ENCODE measurements at places on chromosomes 2 and 18.
A peak's percentile ranks its signal among the peaks of the same experiment; 100 is the strongest.

DNA sequence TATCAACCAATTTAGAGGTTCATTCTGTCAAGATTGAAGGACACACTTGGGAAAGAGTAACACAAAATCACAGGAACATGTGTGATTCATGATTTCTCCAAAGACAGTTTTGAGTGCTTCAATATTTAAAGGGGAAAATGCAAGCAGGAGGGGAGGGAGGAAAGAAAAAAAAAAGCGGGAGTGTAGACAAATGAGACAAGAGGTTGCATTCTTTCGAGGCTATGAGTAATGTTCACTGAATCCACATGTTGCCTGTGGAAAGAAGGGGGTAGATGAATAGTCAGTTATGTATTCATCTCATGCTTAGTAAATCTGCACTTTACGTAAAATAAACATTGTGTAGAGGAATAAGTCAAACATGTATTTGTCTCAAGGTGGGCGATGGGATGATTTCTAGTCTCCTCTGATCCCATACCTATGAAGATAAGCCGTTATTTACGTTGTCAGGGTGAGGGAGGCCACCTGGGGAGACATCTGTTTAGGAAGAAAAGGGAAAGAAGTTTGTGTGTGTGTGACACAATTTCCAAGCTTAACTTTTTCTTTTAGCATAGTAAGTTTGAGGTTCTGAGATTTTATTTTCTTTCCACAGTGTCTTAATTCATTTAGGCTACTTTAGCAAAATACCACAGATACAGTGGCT is 211.0 kb upstream of the ZC3H15 start:
- no peak for DNase-seq

GRCh38 chr18:62281684-62282083 is 43.4 kb upstream of the TNFRSF11A start:
- no peak for DNase-seq

GRCh38 chr2:20455076-20455587 is 8.3 kb downstream of the RHOB start:
- DNase-seq, result no peak

DNA sequence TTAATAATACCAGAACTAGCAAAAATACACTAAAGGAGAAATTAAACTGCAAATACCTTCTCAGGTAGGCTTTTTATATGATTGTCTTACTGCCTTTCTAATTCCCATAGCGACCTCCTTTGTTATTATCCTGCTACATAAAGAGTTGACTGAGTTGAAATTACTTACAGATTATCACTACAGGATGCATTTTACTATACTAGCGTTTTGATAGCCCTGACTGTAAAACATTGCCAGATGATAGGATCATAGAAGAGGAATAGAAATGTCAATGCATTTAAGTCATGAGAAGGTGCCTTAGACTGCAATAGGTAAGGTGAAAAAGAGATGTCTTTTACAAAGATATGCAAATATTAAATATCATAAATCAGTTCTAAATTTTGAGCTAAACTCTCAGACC is 639.7 kb downstream of the NRXN1 start:
- no peak for DNase-seq

DNA sequence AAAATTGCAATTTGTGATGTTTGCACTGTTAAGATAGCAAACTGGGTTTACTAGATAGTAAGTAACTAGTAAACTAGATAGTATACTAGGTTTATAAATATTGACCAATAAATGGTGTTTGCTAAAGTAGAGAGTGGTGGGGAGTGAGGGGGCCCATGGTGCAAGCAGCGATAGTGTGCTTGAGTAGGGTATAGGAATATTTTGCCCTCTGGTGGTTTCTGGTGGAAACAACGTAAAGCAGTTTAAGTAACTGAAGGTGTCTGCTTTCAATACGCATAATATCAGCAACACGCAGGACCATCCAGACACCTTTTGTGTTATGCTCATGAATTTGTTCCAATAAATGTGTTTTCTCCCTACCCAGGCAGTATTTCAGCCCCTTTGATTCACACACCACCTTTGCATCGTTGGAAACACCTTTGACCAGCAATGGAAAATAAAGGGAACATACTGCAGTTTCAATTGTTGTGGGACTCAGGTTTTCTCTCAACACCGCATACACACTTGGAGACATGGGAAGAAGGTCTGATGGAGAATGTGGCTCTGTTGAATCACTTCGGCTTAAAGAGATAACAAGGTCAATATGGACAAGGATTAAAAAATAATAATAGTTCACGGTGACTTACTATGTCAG is 16.7 kb upstream of the STAT1 start:
- no peak for DNase-seq

DNA sequence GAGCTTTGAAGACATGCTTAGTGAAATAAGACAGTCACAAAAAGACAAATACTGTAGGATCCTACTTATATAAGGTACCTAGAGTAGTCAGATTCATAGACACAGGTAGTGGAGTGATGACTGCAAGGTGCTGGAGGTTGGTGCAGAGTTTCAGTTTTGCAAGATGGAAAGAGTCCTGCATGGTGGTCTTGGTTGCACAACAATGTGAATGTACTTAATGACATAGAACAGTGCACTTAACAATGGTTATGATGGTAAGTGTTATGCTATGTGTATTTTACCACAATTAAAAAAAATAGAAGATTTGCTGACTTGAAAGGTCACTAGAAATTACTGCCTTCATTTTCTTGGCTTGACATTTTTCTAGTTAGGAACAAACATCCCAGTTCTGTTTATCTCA is 9.5 kb downstream of the CERS6 start:
- DNase-seq, result no peak

GRCh38 chr2:233481368-233482142 is 85.0 kb downstream of the USP40 start:
- no peak for DNase-seq

DNA sequence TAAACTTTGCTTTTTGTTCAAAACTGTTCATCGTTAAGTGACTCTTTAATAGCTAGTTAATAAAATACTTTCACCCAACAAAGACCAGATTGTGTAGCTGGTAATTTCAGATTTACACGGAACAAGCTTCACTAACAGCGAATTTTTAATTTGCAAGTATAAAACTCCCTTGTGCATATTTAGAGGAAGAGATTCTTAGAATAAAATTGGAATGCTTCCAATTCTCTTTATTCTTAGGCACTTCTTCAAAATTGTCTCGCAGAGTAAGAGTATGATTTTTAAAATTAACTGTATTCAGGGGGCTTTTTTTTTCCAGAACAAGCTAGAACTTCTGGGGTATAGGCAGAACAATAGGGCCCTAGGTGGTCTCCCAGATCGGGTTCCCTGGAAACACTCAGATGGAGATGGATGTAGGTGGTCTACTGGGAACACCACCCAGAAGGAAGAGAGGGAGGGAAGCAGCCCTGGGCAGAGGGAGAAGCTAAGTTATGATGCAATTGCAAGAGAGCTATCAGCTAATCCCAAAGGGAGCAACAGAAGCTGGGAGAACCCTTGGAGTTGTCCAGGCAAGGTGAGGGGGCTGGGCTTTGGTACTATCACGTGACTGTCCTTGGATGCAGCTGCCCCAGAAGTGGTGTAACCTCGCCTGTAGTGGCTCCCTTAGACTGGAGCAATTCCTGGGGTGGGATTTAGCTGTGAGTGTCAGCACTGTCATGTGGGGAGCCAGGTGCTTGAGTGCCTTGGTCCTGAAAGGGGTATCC is 151.7 kb upstream of the ASB18 start:
- no peak for DNase-seq

DNA sequence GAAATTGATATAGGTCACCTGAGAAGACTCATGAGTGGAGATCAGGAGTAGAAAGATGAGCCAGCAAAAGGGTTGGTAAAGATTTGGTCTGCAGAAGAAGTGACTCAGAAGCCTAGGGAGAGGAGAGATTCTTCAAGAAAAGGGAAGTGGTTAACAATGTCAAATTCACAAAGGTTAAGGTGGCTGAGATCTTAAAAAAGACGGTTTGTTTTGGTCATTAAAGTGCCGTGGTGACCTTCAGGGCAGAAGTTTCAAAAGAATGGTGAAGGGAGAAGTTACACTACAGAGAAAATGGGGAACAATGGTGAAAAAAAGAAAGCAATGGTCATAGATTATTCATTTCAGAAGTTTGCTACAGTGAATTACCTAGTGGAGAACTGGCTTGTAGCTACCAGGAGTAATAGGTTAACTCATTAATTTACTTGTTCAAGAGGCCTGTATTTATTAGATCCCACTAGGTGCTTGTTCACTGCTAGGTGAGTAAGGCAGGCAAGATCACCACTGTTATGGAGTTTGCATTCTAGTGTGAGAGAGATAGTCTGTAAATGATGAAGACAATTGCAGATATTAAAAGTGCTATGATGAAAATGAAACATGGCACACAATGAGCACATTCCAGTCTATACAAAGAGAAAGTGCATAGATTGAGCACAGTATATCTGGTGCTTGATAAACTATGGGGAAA is 43.0 kb downstream of the FBXO48 start:
- no peak for DNase-seq

GRCh38 chr2:168624028-168624427 is 168.0 kb downstream of the CERS6 start:
- no peak for DNase-seq

- DNase-seq, result no peak
Observed at GRCh38 chr2:109384308-109385271, 229.2 kb downstream of the SEPTIN10 start.

GRCh38 chr2:47907039-47907781 is 912 bp upstream of the FBXO11 start:
- peak; percentile 69 for DNase-seq

- peak; percentile 9 for DNase-seq
Observed at GRCh38 chr2:127638361-127639110, 7.4 kb upstream of the GPR17 start.

- DNase-seq, result no peak
Observed at GRCh38 chr2:3619033-3619432, 24.1 kb downstream of the COLEC11 start.

DNA sequence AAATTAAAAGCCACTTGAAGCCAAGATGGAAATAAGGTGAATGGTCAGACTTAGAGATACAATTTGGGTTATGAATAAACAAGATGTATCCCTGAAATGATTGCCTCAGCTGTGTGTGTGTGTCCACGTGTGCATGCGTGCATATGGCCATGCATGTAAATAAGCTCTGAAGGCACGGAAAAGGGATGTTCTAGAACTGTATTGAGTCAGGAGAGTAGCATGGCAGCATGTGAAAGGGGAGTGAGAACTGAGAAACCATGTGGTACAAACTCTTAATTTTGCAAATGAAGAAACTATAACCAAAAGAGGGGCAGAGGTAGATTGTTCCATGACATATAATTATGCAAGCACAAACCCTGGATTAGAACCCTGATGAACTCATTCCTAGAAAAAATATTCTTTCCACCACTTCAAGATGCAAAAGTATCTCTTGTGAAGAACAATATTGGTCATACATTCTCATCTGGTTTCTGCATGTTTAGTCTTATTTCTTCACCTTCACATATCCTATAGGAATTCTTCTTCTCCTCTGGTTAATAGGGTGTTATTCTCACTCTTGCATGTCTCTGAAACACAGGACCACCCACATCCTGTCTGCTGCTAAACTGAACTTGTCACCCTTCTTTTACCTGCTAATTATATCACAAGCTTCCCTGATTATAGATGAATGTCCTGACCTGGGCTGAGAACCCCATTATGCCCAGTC is 455.8 kb downstream of the SETBP1 start:
- DNase-seq, result no peak

GRCh38 chr2:188937228-188938220 is 36.6 kb upstream of the COL3A1 start:
- no peak for DNase-seq

- no peak for DNase-seq
Observed at GRCh38 chr2:181461056-181461997, 4.1 kb downstream of the ITGA4 start.

- DNase-seq, result peak; percentile 2
Observed at GRCh38 chr2:191217580-191217979, 27.6 kb upstream of the MYO1B start.

- DNase-seq, result peak; percentile 27
Observed at GRCh38 chr2:20634507-20635112, 16.3 kb downstream of the HS1BP3 start.

DNA sequence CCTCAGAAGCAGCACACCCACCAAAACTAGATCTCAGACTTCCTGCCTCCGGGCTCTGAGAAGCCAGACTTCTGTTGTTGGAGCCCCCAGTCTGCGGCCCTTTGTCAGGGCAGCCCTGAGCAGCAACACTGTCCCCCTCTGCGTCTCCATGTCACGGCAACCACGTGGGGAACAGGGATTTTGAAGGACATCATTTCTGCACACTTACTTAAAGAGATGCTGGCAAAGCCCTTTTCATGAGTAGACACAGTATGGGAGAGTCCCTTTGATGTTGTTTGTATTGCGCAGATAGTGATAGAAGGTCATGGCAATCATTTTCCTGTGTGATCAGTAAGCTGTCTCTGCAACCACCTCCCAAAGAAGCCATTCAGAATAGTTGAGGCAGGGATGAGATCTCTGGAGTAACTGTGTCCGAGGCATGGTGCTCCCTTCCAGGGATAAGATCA is 69.1 kb upstream of the ID2 start:
- DNase-seq, result no peak

GRCh38 chr18:25672490-25672889 is 320.5 kb upstream of the ZNF521 start:
- no peak for DNase-seq

GRCh38 chr18:10245031-10245845 is 209.2 kb upstream of the APCDD1 start:
- DNase-seq, result no peak

DNA sequence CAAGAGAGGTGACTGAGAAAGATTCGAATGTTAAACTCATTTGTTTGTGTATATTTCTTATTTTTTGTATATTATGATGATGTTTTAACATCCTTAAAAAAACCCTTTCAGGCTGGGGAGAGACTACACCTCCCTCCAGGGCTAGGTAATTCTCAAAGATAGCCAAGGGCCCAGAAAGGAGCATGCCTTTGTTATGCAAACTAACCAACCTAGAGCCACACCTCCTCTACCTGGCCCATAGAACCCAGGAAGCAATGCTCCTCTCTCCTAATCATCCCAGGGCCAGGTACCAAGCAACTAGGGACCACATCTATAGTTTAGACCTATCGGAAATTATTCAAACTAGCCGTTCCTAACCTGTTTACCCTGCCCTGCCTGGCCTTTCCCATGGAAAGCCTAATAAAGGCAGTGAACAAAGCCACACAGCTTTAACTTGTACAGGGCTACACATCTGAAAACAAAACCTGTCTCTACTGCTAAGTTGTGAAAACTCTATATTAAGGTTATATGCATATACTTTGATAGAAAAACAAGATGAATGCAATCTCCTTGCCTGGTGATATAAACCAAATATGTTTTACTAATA is 79.7 kb downstream of the COLEC12 start:
- no peak for DNase-seq
